Activated CD4-positive, alpha-beta memory T cell treated with anti-CD3 and anti-CD28 coated beads for 36 hours (primary cell): ENCODE measurements at places on chromosomes 12 and 14.

DNA sequence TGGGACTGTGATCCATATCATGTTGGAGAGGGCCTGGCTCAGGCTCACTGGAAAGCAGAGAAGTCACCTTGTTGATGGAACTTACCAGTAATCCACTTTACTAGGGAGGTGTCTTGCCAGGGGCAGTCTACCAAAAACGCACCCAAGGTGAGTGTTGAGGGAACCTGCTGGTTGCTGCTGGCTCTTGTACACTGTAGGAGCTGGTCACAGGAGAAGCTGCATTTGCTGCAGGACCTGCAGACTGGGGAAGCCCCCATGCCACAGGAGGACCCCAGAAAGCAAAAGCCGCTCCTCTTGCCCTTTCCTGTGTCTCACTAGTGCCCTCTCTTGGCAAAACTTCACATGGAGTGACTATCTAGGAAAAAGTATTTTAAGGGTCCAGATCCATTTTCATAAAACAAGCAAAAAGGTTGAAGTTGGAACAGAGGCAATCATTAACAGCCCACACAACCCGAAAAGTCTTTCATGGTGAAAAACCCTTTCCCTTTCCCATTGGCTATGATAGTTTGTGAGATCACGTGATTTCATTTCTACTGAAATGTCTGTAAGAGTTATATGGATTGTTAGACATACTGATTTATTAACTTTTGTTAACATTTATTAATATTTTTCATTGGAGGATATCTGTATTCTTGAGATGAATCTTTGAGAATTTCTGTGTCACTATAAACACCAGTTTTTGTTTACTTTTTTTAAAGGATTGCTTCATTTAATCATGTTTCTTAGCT, 59.2 kb downstream of the RASSF8 start:
- no peak for DNase-seq

- DNase-seq: no peak
Observed at GRCh38 chr14:65001723-65002122, 15.0 kb downstream of the FNTB start.

- peak; percentile 54 for DNase-seq
Observed at GRCh38 chr14:61472011-61472672, 150.8 kb downstream of the PRKCH start.

GRCh38 chr14:56590535-56590960, 10.9 kb downstream of the TMEM260 start:
- DNase-seq: no peak

DNA sequence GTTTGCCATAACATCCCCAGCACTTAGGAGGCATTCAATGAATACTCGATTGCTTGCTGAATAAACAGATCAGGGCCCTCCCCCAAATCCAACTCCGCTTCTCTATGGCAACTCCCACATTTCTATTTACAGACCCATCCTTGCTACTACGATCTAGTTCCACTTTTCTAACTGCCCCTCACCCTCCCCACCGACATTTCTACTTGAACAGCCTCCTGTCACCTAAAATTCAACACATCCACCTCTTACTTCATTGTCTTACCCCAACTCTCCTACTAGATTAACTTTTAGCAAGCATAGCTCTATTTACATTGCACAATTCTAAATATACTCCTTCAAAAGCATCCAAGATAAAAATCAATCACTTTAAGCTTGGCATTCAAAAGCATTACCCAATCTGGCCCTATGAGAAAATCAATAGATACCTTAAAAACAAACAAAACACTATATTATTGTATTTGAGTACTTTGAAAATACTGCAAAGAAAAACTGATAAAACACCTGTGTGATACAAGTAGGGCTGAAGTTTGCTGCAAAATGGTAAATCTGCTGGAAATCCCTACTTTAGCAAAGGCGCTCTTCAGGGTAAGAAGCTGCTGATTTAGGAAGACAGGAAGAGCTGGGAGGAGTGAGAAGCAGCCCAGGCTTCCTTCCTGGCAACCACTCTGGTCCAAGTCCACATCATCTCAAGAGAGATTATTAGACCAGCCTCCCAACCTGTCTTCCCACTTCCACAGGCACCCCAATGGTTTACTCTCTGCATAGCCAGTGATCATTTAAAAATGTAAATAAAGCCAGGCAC, 96.4 kb downstream of the HECTD4 start:
- DNase-seq: no peak

DNA sequence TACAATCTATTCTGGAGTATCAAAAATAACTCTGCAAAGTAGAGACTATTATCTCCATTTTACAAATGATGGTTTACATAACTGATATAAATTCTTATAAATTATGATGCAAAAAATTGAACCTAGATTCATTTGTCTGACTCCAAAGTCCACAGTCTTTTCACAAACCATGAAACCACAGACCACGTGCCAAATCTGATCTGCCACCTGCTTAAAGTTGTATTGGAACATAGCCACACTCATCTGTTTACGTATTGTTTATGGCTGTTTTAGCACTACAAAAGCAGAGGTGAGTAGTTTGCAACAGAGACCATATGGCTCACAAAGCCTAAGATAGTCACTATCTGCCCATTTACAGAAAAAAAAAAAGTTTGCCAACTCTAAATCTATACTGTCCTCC, 105.3 kb downstream of the KCNH5 start:
- DNase-seq: no peak

DNA sequence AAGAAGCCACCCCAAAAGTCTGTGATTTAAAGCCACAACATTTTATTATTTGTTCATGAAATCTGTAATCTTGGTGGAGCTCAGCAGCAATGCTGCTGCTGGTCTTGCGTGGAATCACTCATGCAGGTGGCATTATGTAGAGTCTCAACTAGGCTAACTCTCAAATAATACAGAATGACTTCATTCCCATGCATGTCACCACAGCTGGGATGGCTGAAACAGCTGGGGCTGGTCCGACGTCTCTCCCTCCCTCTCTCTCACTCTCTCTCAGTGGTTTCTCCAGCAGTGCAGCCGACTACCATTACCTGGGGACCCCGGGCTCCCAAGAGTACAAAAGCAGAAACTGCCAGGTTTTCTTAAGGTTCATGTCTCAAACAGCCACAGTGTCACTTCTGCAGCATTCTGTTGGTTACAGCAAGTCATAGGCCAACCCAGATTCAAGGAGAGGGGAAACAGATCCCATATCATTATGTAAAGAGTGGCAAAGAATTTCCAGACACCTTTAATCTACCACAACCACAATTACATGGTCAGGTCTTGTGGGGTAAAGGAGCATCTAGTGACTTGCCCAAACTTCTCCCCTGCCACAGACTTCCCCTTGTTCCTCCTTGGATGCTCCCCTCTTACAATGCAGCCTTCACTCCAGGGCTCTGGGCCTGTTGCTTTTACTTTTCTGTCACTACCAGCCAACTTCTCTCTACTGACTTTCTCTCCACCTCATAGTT, 192.0 kb upstream of the HMGA2 start:
- no peak for DNase-seq

- no peak for DNase-seq
Observed at GRCh38 chr14:73757876-73758391, 43.8 kb upstream of the PNMA1 start.

DNA sequence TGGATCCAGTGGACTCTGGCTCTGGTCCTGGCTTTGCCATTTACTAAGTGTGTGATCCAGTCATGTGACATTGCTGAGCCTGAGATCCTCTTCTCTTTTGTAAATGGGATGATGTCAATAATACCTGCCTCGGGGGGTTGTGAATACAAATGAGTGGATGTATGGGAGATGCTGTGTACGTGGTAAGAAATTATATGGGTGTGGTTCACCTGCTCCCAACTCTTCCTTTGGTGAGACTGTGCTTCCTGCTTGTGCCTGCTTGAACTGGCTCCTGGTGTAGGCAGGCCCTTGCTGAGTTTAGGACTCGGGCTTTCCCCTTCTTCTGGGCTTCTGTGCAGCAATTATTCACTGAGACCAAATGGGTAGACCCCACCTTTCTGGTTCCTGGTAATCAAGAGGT, 189.5 kb upstream of the FRMD6 start:
- DNase-seq: no peak

GRCh38 chr14:44027397-44027796, 479.7 kb downstream of the FSCB start:
- no peak for DNase-seq

DNA sequence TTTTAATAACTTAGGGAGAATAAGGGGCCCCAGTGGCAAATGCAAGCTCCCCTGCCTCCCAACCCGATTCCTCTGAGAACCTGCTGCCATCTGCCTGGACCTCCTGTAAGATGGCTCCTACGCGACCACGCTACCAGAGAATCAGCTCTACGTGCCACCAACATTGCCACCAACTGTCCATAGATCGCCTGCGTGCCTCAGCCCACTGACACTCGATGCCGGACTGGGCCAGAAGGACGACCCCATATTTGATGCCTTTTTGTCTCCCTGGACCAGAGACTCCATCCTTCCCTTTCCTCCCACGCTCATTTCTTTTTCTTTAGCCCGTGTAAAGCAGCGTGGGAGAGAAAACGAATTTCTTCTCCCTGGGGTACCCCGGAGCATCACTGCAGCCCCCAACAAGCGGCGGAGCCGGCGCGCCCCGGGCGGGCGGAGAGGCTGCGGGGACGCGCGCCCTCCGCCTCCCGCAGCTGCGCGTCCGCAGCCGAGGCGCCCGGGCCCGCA, 565 bp upstream of the KLHL42 start:
- no peak for DNase-seq
